Activated CD4-positive, alpha-beta T cell treated with anti-CD3 and anti-CD28 coated beads, Interleukin-2, amount 50 U/mL, for 4 hours (primary cell): ENCODE measurements at places on chromosomes 1 and 21.

DNA sequence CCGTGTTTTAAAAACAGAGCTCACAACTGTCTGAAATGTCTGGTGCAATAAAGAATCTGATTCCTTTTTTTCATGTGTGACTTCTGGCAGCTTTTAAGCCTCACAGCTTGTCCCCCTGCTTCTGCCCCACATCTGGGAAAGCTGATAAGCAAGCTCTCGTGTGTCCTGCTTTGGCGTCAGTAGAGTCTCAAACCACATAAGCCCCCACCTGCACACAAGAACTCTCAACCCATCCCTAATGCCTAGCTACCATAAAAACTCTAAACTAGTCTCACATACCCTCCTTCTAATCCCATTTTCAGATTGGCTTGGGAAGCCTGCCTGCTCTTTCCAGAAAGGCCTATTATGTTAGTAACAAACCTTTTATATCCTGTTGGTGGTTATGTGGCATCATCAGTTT is 94.6 kb upstream of the DAB1 start:
- no peak for DNase-seq

DNA sequence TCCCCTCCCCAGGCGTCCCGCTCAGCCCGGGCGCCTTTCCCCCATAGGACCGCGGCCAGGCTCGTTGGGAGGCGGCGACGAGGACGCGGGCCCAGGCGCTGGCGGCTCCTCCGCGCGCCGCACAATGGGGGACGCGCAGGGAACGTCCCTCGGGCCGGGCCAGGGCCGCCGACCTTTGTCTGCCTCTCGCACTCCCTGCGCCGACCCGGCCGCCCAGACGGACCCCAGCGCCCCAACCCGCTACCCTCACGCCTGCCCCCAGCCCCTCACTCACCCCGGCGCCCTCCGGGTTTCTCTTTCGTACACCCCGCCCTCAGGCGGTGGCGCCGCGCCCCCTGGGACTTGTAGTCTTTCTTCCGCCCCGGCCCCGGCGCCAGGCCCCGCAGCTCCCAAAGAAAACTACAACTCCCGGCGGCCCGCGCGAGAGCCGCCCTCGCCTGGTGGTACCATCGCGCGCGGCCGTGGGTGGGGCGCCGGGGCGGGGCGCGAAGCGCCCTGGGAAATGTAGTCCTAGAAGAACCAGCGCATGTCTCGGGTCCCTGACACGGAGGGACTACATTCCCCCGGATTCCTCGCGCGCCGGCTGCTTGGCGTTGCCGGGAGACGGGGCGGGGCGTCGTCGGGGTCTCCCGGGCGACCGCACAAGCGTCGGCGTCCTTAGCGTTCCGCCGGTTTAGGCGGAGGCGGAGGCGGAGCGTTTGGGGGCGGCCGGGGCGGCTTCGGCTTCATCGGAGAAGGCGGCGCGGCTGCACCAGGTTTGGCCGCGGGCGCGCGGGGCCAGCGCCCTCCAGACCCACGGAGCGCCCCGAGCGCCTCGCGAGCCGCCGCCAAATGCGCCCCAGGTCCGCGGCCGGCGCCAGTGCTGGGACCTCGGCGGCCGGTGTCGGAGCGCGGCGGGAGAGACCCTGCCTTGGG is at the start of gene C1orf159:
C1orf159 (minus strand) TSS at position 304 of the 915 bp plus-strand sequence. CDS start 24,546 bp downstream, outside the sequence.
- DNase-seq = peak; percentile 99

DNA sequence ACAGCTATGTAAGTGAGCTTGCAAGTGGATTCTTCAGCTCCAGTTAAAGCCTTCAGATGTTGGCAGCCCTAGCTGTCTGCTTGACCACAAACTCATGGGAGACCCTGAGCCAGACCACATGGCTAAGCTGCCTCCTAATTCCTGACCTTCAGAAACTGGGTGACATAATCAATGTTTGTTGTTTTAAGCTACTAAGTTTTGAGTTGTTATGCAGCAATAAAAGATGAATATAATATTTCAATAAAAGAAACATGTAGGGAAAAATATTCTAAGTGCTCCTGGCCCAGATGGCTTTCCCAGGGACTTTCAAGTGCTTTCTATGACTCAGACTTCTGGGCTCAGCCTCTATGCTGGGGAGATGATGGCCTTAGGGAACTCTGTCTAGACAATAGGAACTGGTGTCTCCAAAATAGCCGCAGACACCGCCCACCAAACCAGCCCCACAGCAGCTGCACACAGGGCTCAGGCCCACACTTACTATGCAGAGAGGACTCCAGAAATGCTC is 20.3 kb upstream of the AZIN2 start:
- DNase-seq = no peak

DNA sequence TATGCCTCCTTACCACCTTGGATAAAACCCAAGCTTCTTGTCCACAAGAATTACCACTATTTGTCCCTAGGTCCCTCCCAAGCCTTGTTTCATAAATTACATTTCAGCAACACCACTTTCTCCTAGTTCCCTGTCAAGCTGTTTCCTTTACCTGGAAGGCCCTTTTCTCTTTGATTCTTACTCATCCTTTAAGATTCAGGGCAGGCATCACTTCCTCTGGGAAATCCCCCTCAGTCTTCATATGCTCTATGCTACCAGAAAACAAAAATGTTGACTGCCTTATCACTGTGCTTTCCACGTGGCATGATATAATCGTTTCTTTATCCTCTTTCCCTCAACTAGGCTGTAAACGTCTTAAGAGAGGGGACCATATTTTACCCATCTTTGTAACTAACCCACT is 102.7 kb downstream of the LYST start:
- DNase-seq = no peak

DNA sequence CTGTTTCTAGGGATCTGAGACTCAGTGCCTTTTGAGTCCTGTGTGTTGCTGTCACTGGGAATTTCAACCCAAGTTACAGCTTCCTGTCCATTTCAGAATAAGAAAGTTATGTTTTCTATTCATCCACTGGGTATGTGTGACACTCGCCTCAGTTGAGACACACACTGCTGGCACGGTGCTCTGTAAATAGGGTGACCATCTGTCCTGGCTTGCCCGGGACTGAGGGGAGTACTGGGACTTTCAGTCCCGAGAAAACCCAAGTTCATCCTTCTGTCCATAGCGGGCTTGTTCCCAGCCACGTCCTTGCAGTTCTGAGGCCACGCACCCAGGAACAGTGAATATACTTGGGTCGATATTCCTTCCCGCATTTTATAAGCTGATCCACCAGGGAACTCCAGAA is 56.3 kb upstream of the DISP3 start:
- no peak for DNase-seq

DNA sequence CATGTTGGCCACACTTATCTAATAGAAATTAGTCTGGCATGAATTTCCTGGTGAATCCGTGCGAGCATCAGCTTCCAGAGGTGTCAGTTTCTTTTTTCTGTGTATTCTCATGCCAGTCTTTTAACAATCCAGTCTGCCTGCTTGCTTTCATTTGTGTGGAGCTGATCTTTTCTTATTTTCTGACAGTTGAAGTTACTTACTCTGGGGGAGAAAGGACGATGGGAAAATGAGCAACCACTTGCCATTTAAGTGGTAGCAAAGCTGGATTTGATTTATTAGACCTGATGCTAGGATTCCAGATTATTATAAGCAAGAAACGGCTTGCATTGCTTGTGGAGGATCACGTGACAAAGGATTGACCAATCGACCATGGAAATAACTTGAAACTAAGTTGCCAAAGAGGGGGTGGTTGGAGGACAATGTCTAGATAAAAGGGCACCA is 24.3 kb upstream of the APP start:
- DNase-seq = no peak

GRCh38 chr1:27130798-27131197 is 24.1 kb downstream of the SLC9A1 start:
- no peak for DNase-seq

GRCh38 chr1:247089616-247090375 is 11.2 kb upstream of the ZNF670 start:
- DNase-seq = no peak

DNA sequence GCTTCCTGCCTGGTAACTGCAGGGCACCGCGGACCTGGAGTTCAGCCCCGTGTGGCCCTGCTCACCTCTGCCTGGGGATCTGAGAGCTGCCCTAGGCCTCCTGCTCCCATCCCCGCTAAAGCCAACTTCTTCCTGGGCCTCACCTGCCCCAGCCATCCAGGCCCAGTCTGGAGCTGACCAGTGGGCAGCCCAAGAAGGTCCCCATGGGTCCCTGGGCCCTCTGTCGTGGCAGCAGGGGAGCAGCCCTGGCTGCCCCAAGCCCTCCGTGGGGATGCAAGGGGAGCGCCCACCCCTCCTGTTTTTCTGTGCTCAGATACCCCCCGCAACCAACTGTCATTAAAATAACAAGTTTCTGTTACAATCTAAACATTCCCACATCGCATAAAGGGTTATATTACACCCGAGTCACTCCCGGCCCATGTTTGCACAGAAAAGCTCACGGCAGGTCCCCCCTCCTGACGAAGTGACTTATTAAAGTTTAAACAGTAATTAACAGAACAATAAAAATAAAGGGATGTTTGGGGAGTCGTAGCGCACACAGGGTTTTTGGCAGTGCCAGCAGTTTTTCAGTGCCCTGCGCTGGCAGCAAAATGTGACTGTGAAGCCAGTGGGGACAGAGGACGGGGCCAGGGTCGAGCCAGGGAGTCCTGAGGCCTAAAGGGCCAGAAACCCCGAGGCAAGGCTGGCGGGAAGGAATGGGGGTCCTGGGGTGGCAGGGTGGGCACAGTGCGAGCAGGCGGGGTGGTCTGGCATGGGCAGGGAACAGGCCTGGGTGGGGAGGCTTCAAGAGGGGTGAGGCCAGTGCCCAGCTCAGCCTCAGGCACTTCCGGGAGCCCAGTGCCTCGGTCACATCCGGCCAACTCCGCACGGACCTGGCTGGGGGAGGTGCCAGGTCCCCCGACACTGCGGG is 121.5 kb downstream of the CASZ1 start:
- no peak for DNase-seq

DNA sequence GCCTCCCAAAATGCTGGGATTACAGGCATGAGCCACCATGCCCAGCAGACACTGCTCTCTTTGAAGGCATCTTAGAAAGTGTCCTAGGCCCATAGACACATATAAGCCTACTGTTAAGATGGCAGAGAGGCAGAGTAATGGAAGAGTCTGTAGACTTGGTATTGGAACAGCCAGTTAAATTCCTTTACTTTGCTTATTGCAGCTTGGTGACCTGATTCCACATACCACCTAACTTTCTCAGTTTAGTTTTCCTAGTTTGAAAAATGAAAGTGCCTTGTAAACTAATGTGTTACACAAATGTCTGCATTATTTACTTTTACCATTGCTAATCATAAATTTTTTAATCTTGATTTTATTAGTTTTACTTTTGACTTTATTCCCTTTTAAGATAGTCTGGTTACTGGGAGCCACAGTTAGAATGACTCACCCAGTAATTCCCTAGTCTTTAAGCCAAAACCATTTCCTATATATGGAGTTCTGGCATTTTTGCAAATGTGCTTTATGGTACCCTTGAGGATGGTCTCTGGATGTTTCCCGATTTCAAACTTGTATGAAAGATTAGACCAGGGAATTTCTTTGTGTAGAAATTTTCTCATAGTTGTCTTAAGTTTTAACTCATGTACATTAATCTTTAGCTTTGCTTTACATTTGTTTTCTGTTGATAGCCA is 6.4 kb downstream of the SMAP2 start:
- no peak for DNase-seq

GRCh38 chr1:151259351-151259750 is 4.8 kb downstream of the PSMD4 start:
- no peak for DNase-seq

DNA sequence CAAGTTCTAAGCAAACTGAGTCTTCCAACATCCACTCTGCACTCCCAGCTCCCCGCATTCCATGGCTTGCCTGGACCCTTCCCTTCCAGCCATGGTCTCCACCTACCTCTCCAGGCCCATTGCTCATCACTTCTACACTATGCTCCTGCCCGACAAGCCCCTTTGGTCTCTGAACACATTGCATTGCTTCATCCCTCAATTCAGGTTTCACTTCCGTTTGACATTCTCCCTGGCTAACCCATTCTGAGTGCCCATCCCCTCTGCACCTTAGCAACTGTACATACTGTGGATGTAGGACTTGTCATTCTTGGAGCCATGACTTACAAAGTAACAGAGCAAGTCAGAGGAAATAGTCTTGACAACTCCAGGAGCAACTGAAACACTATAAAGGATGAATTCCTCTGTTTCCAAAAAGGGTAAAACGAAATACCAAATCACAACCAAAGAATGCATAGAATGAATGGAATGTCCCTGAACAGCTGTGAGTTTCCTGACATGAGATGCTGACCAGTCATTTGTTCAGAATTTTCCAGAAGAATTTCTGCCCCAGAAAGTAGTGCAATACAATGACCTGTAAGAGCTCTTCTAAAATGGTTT is 66.7 kb downstream of the KCNJ6 start:
- no peak for DNase-seq

- DNase-seq = no peak
Measured at GRCh38 chr1:66172272-66172671, 361.7 kb upstream of the SGIP1 start.
